Femur (tissue), 1 donor: ENCODE measurements at places on chromosomes 11 and 22.

DNA sequence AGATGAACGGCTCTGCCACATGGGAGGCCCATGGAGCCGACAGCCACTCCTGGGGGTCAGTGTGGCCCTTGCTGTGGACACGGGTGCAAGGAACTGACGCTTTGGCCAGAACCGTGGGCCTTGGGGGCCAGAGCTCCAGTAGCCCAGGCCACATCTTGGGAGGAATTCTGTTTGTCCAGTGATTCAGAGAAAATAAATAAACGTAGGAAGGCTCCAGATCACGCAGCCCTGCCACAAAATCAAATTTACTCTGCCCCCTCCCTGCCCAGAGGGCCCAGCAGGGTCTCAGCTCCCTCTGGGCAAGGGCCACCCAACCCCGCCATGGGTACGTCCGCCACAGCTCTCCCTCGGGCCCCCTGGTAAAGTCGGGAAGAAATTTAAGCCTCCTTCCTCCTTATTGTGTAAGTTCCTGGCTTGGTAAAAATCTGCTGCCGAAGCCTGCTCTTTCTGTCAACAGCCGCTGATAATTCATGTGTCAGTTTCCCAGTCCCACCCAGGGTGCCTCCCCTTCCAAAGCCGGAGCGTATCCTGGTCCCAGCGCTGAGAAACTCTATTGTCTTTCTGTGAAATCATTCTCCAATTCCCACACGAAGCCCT, 6.9 kb upstream of the MUC5AC start:
- DNase-seq: no peak

DNA sequence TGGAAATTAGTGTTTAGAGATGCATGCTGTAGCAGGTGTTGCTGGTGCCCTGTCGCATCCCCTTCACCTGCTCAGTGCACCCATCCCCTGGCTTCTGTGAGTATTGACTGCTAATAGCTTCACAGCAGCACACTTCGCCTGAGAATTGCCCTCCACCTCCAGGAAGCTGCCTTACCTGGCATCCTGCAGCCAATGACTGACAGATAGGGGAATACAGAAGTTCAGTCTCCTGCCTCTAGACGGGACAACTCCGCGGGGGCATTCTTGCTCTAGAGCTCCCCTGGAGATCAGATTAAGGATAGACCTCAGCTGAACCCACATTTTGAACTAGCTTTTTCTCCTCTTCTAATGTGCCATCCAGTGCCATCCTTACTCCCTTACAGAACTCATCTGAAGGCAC, 9.3 kb upstream of the CD3E start:
- no peak for DNase-seq

GRCh38 chr11:70440206-70440605, 41.9 kb downstream of the CTTN start:
- no peak for DNase-seq

- peak; percentile 54 for DNase-seq
Observed at GRCh38 chr22:41920271-41920976, 5.5 kb upstream of the SHISA8 start.

DNA sequence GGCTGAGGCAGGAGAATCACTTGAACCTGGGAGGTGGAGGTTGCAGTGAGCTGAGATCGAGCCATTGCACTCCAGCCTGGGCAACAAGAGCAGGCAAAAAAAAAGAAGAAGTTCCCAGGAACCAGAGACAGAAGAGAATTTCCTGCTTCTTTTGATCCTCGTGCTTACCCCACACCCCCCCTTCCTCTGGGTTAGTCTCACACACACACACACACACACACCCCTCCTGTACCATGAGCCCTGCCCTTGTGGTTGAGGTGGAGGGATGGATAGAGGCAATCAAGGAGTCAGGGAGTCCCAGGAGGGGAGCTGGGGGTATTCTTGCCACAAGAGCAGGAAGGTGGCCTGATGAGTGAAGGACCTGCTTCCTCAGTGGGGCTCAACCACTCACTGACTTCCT, 4.1 kb upstream of the UBE2L6 start:
- no peak for DNase-seq

GRCh38 chr11:126345759-126346585, 9.5 kb upstream of the ST3GAL4 start:
- peak; percentile 13 for DNase-seq

- DNase-seq: peak; percentile 63
Observed at GRCh38 chr11:100719809-100720221, 32.7 kb downstream of the ARHGAP42 start.

DNA sequence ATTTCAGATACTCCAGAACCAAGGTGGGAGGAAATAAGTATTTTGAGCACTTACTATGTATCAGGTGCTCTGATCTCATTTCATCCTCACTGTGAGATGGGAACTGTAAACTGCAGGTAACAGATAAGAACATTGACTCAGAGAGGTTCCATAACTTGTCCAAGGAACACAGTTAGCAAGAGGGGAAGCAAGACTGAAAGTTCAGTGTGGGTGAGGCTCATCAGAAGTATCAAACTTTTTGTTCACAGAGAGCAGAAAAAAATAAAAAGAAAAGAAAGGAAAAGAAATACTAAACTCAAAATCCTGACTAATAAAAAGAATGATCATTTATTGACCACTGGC, 37.1 kb downstream of the RAB30 start:
- DNase-seq: no peak

DNA sequence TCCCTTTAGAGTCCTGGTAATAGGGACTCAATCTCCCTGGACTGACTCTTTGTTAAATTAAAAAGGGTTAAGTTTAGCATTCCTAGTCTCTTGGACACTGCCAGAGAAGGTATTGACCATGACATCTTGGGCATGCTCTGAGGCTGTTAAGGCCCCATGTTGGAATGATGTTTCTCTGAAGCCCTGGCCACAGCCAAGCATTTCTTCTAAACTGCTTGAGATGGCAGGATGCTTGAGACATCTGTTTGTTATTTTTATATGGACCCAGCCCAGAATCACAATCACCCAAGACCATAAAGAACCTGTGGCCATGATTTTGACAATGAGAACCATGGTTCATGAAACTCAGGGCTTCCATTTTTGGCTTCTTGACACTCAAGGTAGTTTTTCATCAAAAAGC, 5.5 kb upstream of the ANKK1 start:
- no peak for DNase-seq

GRCh38 chr11:14358729-14359439, at the start of gene RRAS2:
RRAS2 (minus strand) TSS chr11:14359183; CDS start chr11:14358870, 313 bp downstream.
- DNase-seq: peak; percentile 86

- no peak for DNase-seq
Observed at GRCh38 chr11:117072517-117073461, 25.4 kb downstream of the SIK3 start.

GRCh38 chr22:23704829-23705228, 14.0 kb downstream of the RGL4 start:
- no peak for DNase-seq

DNA sequence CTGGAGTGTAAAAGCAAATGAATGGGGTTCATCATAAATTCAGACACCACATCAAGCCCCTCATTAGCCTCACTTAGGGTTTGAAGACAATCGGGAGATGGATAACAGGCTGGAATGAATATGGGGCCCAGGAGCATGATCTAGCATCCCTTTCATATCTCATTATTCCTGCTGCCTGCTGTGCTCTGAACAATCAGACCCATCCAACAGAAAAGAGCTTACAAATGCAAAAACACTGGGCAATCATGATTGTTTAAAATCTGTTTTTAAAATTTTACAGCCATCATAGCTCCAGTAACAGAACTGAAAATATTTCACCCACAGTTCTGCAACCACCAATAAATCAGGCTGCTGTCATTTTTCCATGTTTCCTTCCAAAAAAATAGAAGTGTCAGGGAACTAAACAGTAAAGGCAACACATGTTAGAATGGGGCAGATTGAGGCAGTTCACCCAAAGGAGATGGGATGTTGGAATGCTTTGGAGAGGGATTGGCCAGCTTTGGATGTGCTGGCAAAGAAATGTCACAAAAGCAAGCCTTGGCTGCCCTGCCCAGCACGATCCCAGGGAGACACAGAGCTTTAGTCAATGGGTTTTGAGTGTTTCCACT, 47.8 kb upstream of the BMAL1 start:
- peak; percentile 69 for DNase-seq

- no peak for DNase-seq
Observed at GRCh38 chr22:31360029-31360428, 13.9 kb upstream of the PATZ1 start.

DNA sequence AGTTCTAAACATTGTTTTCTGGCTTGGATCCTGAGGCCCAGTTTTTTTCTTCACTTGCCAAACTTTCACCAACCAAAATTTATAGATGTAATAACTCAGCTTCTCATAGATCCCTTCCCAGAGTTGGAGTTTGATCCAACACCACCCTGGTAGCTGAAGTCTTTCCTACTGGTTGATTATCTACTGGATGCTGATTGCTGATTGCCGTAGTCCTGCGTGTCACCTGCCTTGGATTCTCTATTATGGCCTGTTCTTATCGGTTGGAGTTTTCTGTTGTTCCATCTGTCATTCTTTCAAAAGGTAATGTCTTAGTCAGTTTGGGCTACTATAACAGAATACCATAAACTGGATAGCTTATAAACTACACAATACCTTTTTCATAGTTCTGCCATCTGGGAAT, 17.3 kb upstream of the OR6X1 start:
- no peak for DNase-seq

- DNase-seq: no peak
Observed at GRCh38 chr11:34214961-34215805, 109.8 kb downstream of the NAT10 start.

DNA sequence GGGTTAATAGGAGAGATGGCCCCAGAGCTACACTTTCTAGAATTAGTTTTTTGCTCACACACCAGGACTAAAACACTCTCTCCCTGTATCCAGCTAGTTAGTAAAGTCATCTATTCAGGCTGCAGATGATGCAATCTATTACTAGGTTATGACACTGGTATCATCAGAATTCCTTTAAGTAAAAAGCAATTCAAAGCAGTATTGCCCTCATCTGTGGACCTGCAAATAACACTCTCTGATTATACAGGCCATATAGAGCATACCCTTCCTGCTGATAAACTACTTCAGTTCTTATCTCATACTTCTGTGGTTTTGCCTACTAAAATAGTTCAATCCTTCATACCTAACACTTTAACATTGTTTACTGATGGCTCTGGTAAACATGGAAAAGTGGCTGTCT, 13.5 kb upstream of the MTMR2 start:
- no peak for DNase-seq

DNA sequence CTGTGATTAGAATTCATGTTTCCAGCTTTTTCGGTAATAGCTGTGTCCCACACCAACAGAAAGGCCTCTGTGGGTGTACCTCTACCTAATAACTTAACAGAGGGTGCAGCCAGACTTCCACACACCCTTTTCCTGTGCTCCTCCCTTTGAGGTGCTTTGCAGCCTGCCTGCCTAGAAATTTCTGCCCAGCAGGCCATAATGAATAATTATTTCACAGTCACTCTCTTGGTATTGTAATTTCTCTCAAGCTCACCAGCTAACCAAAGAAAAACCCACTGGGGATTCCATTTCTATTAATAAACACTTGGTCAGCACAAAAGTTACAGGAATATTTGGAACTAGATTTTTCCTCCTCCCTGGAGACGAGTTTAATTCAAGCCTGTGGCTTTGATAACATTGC, 13.3 kb downstream of the WT1 start:
- no peak for DNase-seq

- DNase-seq: no peak
Observed at GRCh38 chr22:46377525-46378425, 42.3 kb downstream of the TRMU start.

DNA sequence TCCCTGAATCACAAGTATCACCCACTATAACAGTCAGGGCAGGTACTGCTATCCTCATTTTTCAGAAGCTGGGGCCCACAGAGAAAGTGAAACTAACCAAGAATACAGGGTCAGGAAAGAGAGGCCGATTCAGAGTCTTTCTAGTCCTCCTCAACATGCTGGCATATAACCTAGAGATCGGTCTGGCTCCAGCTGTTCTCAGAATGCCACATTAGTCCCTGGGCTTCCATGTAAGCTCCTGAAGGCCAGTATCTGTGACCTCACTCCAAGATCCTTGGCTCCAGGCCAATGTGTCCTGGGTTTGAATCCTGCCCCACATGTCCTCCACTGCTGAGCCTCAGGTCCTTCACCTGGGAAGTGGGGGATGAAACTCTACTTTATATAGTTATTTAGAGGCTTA, 50.4 kb downstream of the TENM4 start:
- DNase-seq: no peak

DNA sequence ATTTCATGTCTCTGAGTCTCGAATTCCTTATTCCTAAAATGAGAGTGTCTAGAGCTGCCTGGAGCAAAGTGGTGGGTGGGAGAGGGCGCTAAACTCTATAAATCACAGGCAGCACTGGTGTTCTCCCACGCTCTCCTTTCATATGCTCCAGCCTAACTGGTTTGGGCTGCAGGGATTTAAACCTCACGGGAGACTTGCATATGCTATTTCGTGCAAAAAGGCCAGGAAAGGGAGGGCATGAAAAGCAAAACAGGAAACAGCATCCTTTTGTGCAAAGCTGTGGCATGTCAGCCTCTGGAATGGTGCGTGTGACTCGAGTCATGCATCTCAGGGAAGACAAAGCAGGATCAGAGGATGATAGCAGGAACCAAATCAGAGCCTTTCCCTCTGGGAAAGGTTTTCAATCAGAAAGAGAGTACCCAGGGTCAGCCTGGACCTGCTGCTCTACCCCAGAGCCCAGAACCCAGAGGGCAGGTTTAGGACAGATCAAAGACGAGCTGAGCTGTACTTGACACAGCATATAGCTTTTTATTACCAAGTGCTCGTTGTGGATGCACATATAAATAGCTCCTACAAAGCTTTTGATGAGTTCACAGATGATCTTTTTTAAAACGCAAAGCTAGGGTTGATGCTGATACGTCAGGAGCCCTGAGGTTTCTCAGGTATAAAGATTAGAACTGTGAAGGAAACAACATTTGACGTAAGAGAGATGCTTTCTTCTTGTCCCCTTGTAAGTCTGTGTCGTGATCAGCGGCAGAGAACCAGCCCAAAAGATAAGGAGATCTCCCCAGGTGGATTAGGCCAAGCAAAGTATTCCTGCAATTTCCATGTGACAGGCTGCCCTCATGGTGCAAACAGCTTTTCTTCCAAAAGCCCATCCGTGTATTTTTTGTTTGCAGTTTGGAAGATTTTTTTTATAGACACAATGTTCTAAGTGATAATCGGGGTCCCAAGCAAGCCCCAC, 46.2 kb upstream of the YWHAH start:
- no peak for DNase-seq

GRCh38 chr11:1155274-1155693, 2.5 kb upstream of the MUC5AC start:
- no peak for DNase-seq

GRCh38 chr11:45939836-45940235, 17.4 kb downstream of the LARGE2 start:
- DNase-seq: no peak

DNA sequence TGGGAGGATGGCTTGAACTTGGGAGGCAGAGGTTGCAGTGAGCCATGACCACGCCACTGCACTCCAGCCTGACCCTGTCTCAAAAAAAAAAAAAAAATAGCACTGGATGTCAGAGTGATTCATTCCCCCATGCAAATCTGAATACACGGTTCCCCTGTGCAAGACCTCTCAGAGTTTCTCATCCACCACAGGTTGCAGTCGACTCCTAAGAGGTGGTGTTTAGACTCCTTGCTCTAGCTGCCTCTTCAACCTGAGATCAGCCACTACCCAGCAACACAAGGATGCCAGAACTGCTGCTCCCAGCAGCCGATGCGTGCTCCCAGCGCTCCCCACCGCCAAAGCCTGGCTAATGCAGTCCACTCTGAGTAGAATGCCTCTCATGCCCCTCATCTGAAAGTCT, 97.5 kb downstream of the PARVA start:
- DNase-seq: no peak
